ENCODE measurements at places on chromosomes 4 and X. TPM values are rescaled to one million over a fixed set of nuclear protein-coding genes. Genes with fewer than 3 reads are reported as not detected.

Gene BMPR1B
- polyA plus RNA-seq, result 0.07 TPM

Gene PRDM8
- 1.2 TPM for polyA plus RNA-seq

Gene NFKB1
- polyA plus RNA-seq, result 19.2 TPM

Gene MAGEB10
- polyA plus RNA-seq, result not detected

Gene SATL1
- not detected for polyA plus RNA-seq

Gene VCX3B
- polyA plus RNA-seq, result not detected

Gene PDLIM3
- polyA plus RNA-seq, result 17.4 TPM

Gene DUSP21
- polyA plus RNA-seq, result not detected

Gene PF4V1
- not detected for polyA plus RNA-seq

Gene POU3F4
- polyA plus RNA-seq, result not detected

Gene BMX
- 4.8 TPM for polyA plus RNA-seq

Gene DIPK2B
- 3.5 TPM for polyA plus RNA-seq

Gene VSIG4
- polyA plus RNA-seq, result 178 TPM

Gene FNIP2
- 17.8 TPM for polyA plus RNA-seq

Gene DMD
- polyA plus RNA-seq, result 3.0 TPM

Gene DOCK11
- 3.2 TPM for polyA plus RNA-seq

Gene TRAM1L1
- polyA plus RNA-seq, result 0.60 TPM

Gene DDIT4L
- polyA plus RNA-seq, result not detected

Gene HSFX4
- not detected for polyA plus RNA-seq

Gene OPHN1
- 3.6 TPM for polyA plus RNA-seq

Gene HHIP
- polyA plus RNA-seq, result 1.6 TPM
